Frontal cortex (tissue), 4 donors: ENCODE measurements at places on chromosomes 16 and 17. TPM values are rescaled to one million over a fixed set of nuclear protein-coding genes. Genes with fewer than 3 reads are reported as not detected.

The CD300LB gene
- total RNA-seq: not detected

The PRSS27 gene
- 1.6 TPM for total RNA-seq

The SPATA32 gene
- not detected for total RNA-seq

The PNMT gene
- total RNA-seq: 3.7 TPM

The AMFR gene
- total RNA-seq: 336 TPM
